IMR-90 (cell line): ENCODE measurements at places on chromosomes 1 and 21. TPM values are rescaled to one million over a fixed set of nuclear protein-coding genes. Genes with fewer than 3 reads are reported as not detected.

SPATA1 gene
- under 0.01 and 0.56 TPM in 2 replicates for total RNA-seq

SAMSN1 gene
- not detected in 2 replicates for total RNA-seq

DNA sequence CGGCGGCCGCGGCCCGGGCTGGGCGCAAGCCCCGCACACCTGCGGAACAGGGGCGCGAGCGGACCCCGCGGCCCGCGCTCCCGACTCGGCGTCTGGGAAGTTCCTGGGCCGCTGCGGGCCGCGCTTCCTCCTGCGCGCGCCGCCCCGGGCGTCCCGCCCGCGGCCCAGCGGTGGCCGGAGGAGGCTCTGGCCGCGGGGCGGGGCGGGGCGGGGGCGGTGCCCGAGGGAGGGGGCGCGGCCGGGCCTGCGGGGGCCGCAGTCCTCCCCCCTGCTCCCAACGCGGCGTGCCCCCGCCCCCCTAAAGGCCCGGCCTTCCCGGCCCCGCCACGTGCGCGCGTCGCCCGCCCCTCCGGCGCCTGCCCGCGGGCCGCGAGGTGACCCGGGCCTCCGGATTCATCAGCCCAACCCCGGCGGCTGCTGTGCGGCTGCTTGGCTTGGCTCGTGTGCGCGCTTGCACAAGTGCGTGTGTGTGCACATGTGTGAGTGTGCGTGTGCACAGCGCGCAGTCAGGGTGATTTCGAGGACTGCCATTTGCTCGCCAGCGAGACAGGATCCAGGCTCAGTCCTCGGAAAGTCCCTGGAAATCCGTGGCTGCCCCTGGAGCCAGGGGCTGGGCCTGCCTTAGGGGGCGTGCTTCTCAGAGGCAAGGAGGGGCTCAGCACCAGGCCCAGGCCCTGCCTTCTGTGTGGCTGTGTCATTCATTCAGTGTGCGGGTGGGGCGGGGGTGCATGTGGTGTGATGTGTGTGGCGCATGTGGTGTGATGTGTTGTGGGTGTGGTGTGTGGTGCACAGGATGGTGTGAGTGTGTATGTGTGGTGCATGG is at the start of gene C2CD2:
TSS of gene C2CD2 (minus strand) at position 188 of the 823 bp plus-strand sequence. CDS start 370 bp downstream, outside the sequence.
- peak; percentile 73 for DNase-seq

DNA sequence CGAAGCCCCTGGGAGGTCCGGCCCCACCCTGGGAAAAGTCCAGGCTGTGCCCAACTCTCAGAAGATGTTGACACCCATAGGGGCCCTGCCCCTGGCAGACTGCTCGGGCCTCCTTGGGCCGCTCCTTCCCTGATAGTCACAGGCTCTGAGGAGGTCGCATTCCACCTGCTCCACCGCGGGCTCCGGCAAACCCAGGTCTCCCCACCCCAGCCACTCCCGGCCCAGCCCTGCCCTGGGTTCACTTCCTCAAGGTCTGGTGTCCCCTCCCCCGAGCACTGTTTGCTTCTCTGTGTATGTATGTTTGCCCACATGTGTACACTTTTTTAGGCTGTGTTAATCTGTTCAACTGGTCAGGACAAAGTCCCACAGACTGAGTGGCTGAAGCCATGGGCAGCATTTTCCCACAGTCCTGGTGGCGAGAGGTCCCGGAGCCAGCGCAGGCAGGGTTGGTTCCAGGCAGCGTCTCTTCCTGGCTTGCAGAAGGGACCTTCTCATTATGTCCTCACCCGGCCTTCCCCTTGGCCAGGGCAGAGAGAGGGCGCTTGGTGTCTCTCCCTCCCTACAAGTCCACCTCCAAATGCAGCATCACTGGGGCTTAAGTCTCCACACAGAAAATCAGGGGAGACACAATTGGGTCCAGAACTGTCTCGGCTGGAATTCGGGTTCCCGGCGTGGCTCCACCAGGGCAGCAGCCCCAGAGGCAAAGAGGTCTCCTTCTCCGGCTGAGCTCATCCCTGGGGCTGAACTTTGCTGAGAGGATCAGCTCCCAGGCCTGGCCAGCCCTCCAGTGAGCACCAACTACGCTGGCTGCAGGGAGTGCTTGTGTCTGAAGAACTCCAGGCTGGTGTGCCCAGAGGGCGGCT is 10.5 kb upstream of the PRXL2B start:
- no peak for DNase-seq

DNA sequence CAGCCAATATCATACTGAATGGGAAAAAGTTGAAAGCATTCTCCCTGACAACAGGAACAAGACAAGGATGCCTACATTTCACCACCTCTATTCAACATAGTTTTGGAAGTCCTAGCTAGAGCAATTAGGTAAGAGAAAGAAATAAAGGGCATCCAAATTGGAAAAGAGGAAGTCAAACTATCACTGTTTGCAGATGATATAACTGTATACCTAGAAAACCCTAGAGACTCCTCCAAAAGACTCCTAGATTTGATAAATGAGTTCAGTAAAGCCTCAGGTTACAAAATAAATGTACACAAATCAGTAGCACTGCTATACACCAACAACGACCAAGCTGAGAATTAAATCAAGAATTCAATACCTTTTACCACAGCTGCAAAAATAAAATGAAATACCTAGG is 171.3 kb upstream of the HP1BP3 start:
- DNase-seq = no peak

GRCh38 chr1:17643861-17644703 is 104.6 kb downstream of the ARHGEF10L start:
- no peak for DNase-seq

DNA sequence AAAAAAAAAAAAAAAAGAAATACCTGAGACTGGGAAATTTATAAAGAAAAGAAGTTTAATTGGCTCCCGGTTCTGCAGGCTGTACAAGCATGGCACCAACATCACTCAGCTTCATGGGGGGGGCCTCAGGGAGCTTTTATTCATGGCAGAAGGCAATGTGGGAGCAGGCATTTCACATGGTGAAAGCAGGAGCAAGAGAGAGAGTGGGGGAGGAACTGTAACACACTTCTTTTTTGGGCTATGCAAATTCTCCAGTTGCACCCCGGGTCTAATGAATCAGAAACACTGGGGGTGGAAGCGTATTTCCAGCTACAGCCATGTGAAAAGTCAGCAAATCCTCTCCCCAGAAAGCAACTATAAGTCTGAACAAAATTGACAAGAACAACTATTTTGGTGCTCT is 11.8 kb upstream of the SOD1 start:
- no peak for DNase-seq

DNA sequence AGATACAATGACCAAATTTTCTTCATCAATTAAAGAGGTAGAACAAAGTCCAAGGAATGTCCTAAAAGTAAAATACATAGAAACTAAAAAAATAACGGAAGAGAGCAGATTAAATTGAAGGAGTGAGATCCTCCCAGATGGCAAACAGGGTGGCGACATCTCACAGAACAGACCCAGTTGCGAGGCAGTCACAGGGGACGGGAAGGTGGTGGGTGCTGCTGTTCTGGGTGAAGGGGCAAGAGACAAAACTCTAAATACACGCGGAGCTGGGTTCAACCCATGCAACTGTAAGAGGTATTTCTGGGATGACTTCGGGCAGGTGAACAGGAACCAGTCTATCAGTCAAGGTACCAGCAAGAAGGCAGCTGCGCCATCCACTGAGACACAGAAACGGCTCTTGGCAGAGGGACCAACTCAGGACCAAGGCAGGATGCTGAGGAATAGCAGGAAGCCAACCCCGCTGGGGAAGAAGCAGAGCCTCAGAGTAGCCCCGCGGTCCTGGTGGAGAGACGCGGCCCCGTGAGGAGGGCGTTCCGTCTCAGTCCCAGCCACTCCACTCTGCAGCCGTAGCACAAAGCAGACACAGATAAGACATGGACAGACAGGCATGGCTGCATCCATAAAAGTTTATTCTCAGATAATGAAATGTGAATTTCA is 32.2 kb downstream of the WDR4 start:
- DNase-seq = no peak

DNA sequence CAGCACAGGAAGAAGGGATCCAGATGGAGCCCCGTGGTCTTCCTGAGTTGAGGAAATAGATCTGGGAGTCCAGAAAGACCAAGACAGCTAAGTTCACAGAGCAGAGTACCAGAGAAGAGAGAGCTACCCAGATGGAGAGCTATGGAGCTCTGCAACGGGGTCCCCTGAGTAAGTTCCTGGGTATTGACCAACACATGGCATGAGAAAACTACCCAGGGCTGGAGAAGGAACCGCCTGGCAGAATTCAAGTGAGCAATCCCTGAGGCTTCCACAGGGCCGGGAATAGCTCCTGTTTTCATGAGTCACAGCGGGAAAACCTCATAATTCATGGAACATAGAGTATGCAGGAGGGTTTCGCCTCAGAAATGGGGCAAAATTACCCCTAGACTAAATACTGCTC is 19.7 kb downstream of the STPG1 start:
- DNase-seq = peak; percentile 81
